Cerebellum (tissue), 4 donors: ENCODE measurements at places on chromosomes 5 and 9. TPM values are rescaled to one million over a fixed set of nuclear protein-coding genes. Genes with fewer than 3 reads are reported as not detected.

GRCh38 chr5:74367934-74368333 lies 272.6 kb downstream of the ENC1 start:
- DNase-seq, result no peak

- no peak for DNase-seq
These were observed 1.8 kb upstream of the PAXX start for GRCh38 chr9:136990242-136990911.

GRCh38 chr5:22023784-22024183 lies 829.4 kb downstream of the CDH12 start:
- no peak for DNase-seq

- DNase-seq, result no peak
These were observed 33.8 kb downstream of the PLEKHG4B start for GRCh38 chr5:125815-126214.

- DNase-seq, result no peak
These were observed 20.6 kb downstream of the UNC5A start for GRCh38 chr5:176830995-176831423.

DNA sequence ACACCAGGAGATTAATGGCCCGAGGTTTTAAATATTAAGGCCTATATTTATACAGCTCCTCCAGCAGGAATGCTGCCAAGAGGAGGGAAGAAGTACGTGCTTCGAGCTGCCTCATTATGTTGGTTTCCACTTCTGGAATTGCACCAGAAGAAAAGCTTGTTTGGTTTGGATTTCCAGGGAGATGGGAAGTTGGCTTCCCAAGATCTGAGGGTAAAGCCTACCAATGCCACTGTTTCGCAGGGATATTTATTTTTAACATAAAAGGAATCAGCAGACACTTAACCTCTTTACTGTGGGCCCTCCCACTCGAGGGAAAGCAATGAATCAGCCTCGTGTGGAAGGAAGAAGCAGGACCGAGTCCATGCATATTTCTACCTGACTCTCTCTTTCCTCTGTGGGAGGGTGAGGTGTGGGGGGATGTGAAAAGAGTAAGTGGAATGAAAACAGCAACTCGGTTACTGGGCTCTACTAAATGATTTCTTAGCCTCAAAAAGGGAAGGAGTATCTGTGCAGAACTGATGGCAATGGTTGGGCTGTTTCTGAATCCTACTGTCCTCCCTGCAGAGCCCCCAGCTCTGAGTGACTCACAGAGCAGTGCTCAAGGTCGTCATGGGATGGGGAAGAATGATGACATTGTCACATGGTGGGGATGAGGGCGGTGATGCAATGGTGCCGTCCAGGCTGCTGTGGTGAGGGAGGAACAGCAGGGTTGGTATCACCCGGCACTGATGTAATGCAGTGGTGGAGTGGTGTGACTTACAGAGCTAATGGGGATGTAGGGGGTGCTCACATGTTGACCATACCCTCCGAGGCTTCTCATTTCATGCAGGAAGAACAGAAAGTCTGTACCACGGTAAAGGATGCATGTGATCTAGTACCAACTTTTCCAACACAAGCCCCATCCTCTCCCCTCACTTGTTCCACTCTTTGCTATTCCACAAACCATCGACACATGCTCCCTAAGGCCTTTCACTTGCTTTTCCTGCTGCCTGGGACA lies 215.0 kb upstream of the PANK3 start:
- DNase-seq, result no peak

DNA sequence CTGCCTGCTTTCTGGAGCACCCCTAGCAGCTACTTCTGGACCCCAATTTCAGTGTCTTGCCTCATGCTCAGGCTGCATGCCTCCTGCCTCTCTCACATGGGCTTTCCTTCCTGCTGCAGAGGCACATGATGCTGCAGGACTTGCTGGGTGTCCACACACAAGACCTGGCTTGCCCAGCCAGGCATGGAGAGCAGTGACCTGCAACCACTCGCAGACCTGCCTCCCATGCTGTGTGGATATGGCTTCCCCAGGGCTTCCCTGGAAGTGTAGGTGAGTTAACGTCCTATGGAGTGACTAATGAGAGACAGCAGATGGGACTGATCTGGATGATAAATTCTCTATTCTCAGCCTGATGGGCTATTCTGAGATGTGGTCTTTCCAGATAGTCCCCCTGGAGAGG lies 53.2 kb upstream of the SMIM32 start:
- no peak for DNase-seq

DNA sequence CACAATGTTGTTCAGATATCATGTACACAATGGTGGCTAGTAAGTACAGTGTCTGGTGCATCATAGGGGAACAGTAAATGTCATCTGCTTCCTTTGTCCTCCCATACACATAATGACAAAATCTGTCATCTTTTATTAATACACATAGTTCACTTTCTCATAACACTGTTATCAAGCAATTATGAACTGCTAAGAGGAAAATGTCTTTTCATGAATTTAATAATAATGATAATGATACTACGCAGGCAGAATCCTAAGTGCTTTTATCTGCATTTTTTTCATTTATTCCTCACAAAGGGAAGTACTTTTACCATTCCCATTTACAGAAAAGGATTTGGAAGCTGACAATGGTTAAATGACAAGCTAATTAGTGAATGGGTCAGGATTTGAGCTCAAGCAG lies 35.7 kb downstream of the DPYSL3 start:
- no peak for DNase-seq

- DNase-seq, result no peak
These were observed 933.4 kb upstream of the PTPRD start for GRCh38 chr9:11546231-11546630.

DNA sequence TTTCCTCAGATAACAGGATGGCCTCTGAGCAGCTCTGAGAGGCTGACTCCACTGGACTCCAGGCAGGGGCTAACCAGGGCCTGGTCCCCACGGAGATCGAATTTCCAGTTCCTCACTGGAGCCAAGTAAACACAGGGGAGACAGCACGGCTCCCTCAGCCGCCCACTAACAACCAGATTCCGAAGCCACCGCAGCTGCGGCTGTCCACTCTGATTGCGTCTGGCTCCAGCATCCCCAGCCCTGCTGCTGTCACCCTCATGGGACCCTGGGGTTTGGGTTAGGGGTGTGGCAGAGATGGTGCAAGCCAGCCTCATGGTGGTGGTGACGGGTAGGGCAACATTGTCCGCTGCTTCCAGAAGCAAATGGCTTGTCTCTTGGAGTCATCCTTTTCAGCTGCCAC lies 172.6 kb downstream of the RGS3 start:
- no peak for DNase-seq

DNA sequence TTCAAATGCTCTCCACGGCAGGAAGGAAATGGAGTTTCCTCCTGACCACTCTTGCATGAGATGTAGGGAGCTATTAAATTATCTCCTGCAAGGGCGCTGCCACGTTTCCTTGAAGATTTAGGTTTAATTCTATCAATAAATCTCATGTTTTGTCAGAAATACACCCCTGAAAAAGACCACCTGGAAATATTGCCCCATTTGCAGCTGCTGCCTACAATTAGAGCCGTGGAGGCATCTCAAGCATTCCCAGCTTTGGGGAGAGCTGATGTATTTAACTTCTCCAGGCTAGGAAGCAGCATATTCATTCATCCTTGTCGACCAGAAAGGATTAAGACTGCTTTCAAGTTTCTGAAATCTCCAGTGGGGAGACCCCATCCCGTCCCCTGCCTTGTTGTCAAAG lies 40.5 kb downstream of the CCNJL start:
- DNase-seq, result no peak

DNA sequence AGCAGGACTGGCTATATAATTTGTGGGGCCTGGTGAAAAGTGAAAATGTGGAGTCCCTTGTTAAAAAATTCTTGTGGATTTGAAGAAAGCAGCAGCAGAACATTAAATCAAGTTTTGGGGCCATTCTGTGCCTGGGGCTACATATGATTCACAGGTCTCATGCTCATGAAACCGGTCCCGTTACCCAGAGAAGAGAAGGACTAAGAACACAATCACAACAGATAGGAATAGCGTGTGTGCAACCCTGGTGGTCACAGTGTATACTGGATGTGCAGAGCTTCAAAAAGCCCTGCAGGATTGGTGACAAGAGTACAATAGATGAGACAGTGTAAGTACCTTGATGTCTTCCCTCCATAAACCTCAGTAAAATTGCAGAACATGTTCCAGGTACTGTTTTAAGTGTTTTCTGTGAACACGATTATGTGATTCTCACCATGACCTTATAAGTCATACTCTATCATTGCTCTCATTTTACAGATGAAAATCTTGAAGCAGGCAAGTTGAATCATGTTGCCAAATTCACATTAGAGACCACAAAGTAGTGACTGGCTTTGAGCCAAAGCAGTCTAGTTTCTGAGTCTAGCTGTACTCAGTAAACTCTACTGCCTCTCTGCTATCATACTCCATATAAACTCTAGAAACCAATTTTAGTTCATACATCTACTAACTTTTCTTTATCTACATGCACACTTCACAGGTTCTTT lies 636.5 kb downstream of the TAF11L14 start:
- no peak for DNase-seq

FABP6 gene
- not detected for total RNA-seq

ADAMTS13 gene
- total RNA-seq, result 2.9 TPM

PCDHA4 gene
- 17.2 TPM for total RNA-seq

F2RL2 gene
- total RNA-seq, result 0.27 TPM

SPAG8 gene
- 4.0 TPM for total RNA-seq

SLC6A19 gene
- 0.09 TPM for total RNA-seq

FOXD4L4 gene
- 0.45 TPM for total RNA-seq
